ENCODE measurements at places on chromosomes 5 and 9.

DNA sequence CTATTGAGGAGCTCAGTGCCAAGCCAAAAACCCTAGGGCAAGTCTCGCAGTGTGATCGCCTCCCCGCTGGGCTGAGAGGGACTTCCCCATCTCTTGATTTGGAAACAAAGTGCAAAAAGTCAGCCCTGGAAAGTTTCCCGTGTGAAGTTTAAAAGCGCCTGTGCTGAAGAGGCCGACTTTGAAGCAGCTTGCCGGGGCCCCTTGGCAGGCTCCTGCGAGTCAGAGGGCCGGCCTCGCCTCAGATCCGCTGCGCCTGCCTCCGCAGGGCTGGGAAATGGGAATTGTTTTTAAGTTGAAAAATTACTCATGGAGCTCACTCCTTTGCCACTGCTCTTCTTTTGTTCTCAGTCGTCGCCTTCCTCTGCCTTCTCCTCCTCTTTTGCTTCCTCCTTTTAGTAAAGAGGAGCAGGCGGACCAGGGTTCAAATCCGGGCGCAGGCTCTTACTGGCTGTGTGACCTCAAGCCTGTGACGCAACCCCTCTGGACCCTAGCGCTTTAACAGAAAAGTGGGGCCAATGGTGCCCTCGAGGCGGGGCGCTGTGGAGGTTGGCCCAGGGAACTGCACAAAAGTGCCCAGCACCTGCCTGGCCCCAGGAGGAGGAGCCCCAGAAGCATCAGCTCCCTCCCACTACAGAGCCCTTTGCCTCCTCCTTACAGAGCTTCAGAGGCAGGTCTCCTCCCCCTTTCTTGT, 14.7 kb upstream of the LHX2 start:
- no peak for DNase-seq

- peak; percentile 97 for DNase-seq
Measured at GRCh38 chr5:14190194-14191164, 47.3 kb downstream of the TRIO start.

GRCh38 chr5:170108266-170108785, 2.6 kb downstream of the FOXI1 start:
- DNase-seq = no peak

GRCh38 chr9:88813638-88814209, 177.5 kb upstream of the S1PR3 start:
- DNase-seq = no peak

DNA sequence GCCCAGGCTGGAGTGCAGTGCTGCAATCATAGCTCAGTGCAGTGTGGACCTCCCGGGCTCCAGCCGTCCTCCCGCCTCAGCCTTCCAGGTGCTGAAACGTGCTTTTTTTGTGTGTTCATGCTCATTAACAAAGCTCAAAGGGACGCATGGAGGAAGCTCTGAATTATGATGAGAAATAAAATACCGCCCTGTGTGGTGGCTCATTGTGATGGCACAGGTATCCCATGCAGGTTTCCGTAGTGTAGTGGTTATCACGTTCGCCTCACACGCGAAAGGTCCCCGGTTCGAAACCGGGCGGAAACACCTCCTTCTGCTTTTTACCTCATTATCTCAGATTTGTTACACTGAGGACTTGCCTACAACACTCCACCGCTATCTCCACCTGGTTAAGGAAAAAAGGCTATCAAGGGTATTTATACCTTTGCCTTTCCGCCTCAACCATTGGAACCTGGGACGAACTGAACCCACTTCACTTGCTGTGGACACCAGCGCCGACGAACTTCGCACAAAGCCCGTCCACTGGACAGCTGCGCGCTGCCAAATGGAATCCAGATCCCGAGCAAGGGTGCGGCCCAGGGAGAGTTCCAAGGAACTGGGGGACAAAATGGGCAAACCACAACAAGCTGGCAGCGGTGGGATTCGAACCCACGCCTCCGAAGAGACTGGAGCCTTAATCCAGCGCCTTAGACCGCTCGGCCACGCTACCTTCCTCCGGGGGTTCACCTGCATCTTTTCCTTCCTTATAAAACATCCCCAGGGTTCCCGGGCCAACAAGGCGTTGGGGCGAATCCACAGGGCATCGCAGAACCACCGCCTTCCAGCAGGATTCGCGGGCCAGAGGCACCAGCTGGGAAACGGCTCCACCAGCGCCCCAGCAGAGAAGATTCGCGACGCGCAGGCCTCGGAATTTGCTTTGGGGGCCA, 26.3 kb downstream of the OR2V2 start:
- no peak for DNase-seq

DNA sequence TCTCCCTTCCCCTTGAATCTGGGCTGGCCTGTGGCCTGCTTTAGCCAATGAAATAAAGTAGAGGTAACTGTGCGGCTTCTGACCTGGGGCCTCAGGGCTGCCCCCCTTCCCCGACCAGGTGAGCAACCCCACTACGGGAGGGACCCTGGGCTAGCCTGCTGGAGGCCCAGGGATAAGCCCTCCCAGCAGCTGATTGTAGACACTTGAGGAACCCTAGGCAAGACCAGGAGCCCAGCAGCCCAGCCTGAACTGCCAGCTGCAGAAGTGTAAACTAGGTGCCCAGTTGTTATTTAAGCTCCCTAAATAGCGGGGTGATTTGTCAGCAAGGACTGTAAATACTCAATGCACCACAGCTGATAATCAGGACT, 41.3 kb downstream of the RAPGEF1 start:
- DNase-seq = no peak

GRCh38 chr5:113147101-113147508, 170.5 kb downstream of the DCP2 start:
- peak; percentile 82 for DNase-seq

DNA sequence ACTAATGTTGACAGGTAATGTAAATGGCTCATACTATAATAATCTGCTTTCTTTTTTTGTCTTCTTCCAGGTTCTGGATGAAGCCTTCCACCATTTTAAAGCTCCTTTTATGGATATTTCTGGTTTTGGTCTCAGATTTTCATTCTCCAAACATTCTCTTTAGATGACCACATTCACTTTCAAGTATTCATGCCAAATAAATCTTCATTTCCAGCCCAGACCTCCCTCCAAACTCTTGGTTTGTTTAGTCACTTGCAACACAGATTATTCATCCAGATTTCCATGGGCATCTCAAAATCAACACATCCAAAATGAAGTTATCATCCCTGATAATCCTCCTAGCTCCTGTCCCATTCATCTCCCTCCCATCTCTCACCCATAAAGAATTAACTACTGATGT, 40.3 kb upstream of the SVEP1 start:
- no peak for DNase-seq

DNA sequence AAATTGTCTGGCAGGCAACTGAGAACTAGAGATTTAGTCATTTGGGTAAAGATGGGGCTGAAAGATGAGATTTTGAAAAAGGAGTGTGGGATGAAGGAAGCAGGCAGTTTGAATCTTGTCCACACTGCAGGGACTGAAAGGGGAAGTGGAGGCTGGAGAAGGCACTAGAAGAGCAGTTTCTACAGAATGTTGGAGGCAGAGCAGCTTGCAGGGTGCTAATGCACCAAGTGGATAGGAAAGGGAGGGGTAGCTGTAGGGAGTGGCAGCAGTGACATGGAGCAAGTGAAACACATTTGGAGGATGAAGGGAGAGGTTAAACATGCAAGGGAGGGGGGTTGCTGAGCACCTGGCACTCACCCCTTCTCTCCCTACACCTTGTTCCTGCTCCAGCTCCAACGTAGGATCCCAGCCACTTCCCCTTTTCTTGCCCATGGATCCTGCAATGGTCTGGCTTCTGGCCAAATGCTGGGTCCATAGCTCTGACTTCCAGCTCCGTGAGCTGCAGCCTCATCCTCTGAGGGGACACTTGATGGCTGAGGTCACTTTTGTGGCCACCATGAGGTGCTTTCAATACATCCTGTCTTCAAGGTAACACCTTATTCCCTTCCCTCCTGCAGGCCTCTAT, 30.0 kb upstream of the FGD3 start:
- DNase-seq = no peak

- no peak for DNase-seq
Measured at GRCh38 chr5:171648279-171649074, 137.1 kb upstream of the SMIM23 start.

- DNase-seq = no peak
Measured at GRCh38 chr9:16721972-16722371, 148.5 kb downstream of the BNC2 start.

GRCh38 chr5:167286891-167287290, 1004.6 kb upstream of the WWC1 start:
- DNase-seq = no peak

DNA sequence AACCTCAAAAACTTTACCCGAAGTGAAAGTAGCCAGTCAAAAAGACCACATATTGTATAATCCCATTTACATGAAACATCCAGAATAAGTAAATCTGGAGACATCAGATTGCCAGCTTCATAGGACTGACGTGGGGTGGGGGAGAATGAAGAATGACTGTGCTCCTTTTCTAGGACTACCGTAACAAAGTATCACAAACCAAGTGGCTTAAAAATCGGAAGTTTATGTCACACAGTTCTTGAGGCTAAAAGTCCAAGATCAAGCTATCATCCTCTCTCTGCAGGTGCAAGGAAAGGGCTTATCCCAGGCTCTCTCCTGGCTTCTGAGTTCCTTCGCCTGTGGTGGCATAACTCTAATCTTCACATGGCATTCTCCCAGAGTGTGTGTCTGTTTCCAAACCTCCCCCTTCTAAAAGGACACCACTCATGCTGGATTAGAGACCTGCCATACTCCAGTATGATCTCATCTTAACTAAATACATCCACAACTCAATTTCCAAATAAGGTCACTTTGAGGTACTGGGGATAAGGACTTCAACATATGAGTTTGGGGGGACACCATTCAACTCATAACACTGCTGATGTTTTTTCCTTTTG, 25.5 kb downstream of the ADAM19 start:
- DNase-seq = no peak

GRCh38 chr9:137757613-137758029, 120.0 kb upstream of the CACNA1B start:
- peak; percentile 15 for DNase-seq

GRCh38 chr5:158223054-158223600, 364.2 kb upstream of the CLINT1 start:
- DNase-seq = no peak

DNA sequence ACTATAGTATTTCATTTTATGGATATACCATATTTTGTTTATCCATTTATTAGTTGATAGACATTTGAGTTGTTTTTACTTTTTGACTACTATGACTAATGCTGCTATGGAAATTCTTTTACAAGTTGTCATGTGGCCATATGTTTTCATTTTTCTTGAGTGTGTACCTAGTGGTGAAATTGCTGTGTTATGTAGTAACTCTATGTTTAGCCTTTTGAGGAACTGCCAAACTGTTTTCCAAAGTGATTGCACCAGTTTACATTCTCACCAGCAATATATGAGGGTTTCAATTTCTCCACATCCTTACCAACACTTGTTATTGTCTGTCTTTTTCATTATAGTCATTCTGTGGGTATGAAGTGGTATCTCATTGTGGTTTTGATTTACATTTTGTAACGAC, 75.4 kb downstream of the GRIA1 start:
- DNase-seq = peak; percentile 91

DNA sequence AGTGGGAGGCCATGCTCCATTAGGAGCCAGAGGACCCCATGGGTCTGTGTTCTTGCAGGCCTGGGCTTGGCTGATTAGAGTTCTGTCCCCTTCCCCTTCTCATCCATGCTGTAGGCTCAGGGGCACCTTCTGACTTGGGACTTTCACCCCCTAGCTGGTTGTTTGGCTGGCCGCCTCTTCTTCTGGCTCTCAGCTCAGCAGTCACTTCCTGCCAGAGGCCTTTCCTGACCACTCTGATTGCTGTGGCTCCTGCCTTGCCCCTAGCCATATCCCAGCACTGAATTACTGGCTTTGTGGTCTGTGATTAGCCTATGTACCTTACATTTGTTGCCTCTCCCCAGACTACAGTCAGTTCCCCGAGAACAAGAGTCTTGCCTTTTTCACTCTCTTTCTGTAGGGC, 14.6 kb downstream of the ENTREP1 start:
- no peak for DNase-seq

DNA sequence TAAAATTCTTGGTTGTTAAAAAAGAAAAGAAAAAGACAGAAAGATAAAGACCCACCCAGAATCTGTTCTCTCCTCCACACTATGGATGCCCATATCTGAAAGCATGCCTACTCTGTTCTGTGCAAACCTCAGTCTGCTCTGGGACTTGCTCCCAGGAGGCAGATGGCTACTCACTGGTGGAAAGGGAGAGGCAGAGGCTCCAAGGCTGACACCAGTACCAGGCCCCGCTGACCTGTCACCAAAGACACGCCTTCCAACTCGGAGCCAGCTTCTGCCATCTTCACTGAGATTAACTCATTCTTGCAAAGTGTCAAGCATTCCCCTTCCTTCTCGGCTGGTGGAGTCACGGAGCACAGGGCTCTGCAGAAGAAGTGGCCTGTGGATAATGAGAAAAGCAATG, 21.6 kb downstream of the SH3TC2 start:
- DNase-seq = no peak

DNA sequence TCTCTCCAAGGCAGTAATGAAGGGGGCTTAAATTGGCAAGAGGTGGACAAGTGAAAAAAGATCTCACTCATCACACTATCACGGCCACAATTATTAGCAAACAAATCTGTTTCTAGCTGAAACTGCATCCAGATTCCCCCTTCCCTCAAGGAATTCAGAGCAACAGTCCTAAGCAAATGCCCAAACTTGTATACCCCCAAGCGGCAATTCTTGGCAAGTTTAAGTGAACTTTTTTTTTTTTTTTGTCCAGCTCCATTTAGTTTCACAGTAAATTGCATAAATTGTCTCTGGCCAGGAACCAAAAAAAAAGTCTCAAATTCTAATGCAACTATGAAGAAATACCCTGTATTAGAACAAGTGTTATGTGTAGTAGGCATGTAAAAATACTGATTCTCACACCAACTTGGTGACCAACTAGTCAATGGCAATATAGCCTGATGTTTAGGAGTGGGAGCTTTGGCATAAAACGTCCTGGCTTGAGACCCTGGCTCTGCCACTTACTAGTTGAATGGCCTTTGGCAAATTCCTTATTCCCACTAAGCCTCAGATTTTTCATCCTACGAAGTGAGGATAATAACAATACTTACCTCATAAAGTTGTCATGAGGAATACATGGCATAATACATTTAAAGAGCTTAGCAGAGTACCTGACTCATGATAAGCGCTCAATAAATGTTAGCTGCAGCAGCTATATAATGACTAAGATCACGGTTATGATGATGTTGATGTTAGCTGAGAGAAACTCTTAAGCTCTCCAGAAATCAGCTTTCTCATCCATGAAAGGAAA, 193.2 kb downstream of the ADAMTSL1 start:
- no peak for DNase-seq

DNA sequence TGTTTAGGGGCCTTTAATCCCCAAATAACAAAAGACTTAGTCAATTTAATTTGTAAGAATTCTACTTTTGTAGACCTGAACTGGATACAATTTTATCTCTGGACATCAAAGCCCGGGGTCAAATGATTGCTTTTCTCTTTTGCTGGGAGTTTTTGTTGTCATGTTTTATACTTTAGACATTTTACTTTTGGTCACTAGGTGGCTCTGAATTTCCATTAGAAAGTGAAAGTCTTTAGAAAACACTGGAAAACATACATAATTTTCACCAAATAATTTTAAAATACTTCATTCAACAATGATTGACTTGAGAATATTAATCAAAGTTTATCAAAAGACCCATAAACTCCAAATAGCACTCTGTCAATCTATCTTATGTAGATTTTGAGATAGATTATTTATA, 2.8 kb upstream of the PCA3 start:
- DNase-seq = no peak

Measured in GM04503 (cell line).